Muscle of leg (tissue), 16 donors: ENCODE measurements at places on chromosomes 11 and 22. TPM values are rescaled to one million over a fixed set of nuclear protein-coding genes. Genes with fewer than 3 reads are reported as not detected.

DNA sequence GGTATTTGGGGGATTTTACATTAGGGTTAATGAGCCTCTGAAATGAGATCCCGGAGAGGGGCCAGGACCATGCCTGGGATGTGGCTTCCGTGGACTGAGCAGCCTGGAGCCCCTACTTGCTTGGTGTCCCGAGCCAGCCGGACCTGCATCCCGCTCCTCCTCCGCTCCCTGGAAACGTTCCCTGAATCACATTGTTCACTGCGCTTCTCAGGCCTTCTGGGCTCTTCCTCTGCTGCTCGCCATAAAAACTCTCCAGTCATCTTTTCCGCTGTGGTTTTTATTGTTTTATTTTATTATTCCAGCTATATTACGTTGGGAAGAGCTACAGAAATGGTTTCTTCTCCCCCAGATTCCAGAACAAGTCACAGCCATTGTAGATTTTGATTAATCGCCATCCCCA is 13.3 kb upstream of the KCNQ1OT1 start:
- no peaks in the 10 kb centered on the region for H3K27me3 ChIP-seq
- peak; percentile 95 for DNase-seq
- H3K27ac ChIP-seq = peak overlapping the region; percentile 96
- no peaks in the 10 kb centered on the region for H3K36me3 ChIP-seq
- no peak overlapping the region for H3K4me3 ChIP-seq

DNA sequence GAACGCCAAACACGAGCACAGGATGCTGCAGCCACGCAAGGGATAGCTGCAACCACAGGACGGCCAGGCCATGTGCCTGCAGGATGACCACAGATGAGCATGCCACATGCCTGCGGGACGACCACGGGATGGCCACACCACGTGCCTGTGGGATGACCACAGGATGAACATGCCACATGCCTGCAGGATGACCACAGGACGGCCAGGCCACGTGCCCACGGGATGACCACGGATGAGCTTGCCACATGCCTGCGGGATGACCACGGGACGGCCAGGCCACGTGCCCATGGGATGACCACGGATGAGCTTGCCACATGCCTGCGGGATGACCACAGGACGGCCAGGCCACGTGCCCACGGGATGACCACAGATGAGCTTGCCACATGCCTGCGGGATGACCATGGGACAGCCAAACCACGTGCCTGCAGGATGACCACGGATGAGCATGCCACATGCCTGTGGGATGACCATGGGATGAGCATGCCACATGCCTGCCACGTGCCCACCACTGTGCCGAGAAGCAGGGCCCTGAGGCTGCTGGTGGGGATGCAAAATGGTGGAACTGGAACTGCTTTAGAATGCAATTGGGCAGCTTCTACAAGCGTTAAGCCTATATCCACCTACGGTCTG is 12.8 kb upstream of the MOB2 start:
- no peak overlapping the region for H3K27ac ChIP-seq
- H3K27me3 ChIP-seq = no peaks in the 10 kb centered on the region
- H3K4me1 ChIP-seq = peaks cover 21% of the 10 kb centered on the region
- no peak for DNase-seq
- H3K36me3 ChIP-seq = no peaks in the 10 kb centered on the region
- H3K4me3 ChIP-seq = no peak overlapping the region

DNA sequence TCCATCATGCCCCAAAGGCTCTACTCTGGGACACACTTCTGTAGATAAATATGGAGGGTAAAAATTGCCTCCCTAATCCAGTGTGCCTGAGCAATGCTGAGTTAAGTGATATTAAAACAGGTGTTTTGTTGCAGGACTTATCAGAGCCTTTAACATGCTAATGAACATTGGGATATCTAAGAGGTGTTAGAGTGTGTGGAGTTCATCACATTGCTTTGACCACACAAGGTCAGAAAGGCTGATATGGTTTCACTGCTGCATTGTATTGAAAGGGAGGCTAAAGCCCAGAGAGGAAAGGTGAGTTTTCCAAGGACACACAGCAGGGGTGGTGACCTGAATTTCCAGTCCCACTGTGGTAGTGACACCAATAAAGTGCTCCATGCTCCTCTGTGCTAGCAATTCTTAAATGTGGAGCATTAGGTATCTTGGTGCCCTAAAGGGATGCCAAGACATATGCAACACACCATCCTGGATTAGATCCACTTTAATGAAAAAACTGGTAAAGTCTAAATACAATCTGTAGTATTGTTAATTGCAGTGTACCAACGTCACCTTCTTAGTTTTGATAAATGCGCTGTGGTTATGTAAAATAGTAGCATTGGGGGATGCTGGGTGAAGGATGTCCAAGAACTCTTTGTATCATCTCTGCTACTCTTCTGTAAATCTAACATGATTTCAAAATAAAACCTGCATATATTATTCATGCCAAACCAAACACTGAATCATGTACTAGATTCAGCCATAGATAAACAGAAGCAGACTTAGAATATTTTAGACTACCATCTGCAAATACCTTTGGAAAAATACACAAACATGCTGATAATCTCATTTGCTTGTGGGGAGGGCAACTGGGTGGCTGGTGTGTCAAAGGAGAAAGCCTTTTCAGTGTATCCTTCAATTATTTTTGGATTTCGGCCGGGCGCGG is 45.8 kb downstream of the MIAT start:
- no peak for DNase-seq
- peaks cover 1% of the 10 kb centered on the region for H3K36me3 ChIP-seq

DNA sequence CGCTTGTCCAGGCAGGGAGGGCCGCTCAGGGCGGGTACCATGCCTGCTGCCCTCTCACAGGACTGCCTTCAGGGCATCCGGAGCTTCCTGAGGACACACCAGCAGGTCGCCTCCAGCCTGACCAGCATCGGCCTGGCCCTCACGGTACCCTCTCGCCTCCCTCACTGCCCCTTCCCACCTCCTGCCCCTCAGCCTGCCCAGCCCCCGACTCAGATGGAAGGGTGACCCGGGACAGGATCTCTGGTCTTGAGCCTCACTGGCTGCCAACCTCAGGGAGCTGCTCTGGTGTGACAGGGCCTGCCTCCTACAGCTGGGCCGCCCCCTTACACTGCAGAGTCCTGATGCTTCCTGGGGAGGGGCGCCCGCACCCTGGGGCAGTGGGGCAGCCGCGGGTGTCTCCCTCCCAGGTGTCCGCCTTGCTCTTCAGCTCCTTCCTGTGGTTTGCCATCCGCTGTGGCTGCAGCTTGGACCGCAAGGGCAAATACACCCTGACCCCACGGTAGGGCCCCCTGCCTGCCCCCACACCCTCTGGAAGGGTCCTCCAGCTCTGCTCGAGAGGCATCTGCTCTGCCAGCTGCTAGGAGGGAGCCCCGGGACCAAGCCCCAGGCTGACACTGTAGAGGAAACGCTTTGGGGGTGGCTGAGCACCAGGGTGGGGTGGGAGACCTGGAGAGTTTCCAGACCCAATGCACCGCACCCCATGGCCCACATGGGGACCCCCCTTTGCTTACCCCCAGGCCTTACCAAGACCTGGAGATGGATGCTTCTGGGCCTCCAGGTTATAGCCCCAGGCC is 14.6 kb downstream of the TSPAN32 start:
- H3K27ac ChIP-seq = no peak overlapping the region
- H3K4me3 ChIP-seq = no peak overlapping the region
- no peaks in the 10 kb centered on the region for H3K27me3 ChIP-seq
- DNase-seq = no peak
- no peaks in the 10 kb centered on the region for H3K36me3 ChIP-seq
- H3K4me1 ChIP-seq = peaks cover 39% of the 10 kb centered on the region

ADM2 gene
- total RNA-seq = 0.40 TPM

DNA sequence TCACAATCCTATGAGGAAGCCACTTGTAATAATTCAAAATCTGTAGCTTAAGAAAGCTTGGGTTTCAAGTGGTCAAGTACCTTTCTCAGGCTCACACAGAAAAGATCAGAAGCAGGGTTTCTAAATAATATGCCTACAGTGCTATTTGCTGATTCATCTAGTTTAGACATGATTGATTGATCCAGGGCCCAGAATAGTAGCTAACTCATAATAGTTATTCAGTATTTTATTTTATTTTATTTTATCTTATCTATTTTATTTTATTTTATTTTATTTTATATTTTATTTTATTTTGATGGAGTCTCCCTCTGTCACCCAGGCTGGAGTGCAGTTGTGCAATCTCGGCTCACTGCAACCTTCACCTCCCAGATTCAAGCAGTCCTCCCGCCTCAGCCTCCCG is 15.9 kb upstream of the PANX3 start:
- no peaks in the 10 kb centered on the region for H3K36me3 ChIP-seq
- DNase-seq = no peak
- no peaks in the 10 kb centered on the region for H3K4me1 ChIP-seq
- no peak overlapping the region for H3K27ac ChIP-seq
- peaks cover 2% of the 10 kb centered on the region for H3K27me3 ChIP-seq

PDE3B gene
- 2.2 TPM for total RNA-seq
